Bronchial epithelial cell (primary cell): ENCODE measurements at places on chromosomes 2 and 18. TPM values are rescaled to one million over a fixed set of nuclear protein-coding genes. Genes with fewer than 3 reads are reported as not detected.

Gene IGFBP5
- 0.51 and 9.2 TPM in 2 replicates for total RNA-seq

Gene GCA
- 8.7 TPM in 2 replicates for total RNA-seq

- DNase-seq = peak; percentile 32
Observed at GRCh38 chr18:22543769-22544168, 126.1 kb upstream of the CTAGE1 start.

Gene DSG1
- under 0.01 and 0.64 TPM in 2 replicates for total RNA-seq

- peak; percentile 89 for DNase-seq
Observed at GRCh38 chr2:28442328-28442727, 49.7 kb downstream of the FOSL2 start.
